ENCODE measurements at places on chromosomes 13 and 19.

- no peak for DNase-seq
These were observed 553.5 kb downstream of the MYO16 start for GRCh38 chr13:109182777-109183465.

DNA sequence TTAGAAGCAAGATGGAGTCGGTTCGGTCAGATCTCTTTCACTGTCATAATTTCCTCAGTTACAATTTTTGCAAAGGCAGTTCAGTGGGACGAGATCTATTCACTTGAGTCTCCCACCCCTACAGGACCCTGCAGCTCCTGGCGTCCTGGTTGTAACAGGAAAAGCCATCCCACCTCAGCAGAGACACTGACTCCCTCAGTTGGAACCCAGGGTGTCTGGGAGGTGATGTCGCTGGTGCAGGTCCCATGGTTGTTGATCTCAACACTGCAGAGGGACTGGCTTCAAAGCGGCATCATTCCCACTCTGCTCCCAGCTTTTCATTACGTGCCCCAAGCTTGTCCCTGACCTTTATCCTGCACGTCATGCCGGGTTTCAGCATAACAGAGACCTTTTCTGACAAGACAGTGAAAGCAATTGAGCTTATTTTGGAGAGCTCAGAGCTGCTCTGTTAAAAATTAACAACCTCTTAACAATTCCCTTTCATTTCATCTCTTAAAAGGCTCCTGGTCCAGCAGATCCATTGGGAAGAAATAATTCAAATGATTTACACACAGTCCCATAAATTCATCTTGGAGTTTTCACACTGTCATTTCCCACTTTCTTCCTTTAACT, 17.6 kb upstream of the COG3 start:
- DNase-seq, result no peak

DNA sequence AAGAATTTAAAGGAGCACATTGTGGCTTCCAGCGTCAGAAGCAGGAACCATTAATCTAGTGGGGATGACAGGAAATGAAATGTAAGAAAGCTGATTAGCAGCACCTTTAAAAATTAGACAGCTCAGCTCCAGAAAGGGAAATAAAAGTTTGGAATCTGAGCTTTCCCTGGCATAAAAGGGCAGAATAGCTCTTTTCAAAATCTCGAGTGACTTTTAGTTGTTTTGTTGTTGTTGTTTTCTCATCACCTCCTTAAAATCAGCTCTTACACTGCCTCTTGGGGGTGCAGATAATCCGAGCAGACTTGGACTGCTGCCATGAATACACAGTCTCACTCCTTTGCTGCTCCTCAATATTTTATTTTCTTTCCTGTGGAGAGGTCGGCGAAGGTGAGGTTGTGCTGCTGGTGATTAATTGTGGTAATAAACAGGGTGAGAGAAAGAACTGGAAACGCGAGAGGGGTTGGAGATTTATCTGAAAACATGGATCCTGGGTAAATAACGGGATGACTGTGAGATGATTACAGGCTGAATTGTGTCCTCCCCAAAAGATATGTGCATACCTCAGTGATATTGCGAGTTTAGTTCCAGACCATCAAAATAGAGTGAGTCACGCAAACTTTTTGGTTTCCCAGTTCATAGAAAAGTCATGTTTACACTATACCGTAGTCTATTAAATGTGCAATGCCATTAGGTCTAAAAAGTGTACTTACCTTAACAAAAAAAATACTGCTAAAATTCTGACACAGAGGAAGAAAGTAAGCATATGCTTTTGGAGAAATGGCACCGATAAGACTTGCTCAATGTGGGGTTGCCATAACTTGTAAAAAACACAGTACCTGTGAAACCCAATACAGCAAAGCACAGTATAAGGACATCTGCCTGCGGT, 787.7 kb downstream of the UQCRFS1 start:
- no peak for DNase-seq

DNA sequence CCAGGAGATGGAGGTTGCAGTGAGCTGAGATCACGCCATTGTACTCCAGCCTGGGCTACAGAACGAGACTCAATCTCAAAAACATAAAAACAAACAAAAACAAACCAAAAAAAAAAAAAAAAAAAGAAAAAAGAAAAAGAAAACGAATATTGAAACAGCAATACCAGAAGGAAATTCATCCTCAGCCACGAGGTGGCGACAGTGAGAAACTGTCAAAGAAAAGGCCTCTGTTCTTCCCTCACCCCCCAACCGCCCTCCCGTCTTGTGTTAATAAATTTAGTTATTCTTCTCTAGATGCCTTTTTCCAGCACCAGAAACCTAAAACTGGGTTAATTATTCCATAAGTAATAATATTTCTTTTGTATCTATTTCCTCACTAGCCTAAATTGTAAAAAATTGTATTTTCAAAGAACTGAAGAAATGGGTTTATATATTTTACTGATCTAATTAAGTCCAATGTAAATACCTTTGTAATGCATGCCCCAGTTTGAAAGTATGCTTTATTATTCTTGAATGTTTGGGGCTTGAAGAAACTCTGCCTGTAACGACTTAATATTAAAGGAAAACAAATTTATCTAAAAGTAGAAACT, 38.6 kb downstream of the LIG4 start:
- no peak for DNase-seq

DNA sequence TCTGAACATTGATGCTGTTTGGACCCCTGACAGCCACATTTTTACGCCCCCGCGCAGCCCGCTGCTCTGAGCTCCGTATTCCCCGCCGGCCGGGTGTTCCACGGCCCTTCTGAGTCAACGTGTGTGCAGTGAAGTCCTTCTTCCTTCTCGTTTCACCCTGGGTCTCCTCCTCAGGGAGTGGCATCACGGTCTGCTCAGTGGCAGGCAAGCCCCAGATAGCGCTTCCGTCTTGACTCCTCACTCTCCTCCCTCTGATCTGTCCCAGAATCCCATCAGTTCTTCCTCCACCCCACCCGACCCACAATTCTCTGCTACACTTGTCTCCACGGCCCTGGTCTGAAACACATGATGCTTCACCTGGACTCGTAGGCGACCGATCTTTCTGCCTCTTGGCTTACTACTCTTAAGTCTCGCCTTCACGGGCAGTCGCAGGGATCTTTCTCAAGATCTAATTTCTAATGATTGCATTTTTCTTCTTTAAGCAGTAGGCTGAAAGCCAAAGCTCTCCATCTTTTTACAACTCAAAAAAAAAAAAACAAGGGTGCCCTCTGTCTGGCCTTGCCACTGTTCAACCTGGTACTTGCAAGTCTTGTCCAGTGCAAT, 33.9 kb downstream of the CCNE1 start:
- DNase-seq, result no peak

GRCh38 chr13:29279356-29280254, 315.9 kb downstream of the SLC7A1 start:
- no peak for DNase-seq

- no peak for DNase-seq
These were observed 5.7 kb upstream of the ATF5 start for GRCh38 chr19:49923055-49924003.

GRCh38 chr19:36198119-36198518, 16.3 kb downstream of the ZNF565 start:
- DNase-seq, result no peak

GRCh38 chr13:47934371-47934770, 66.7 kb downstream of the SUCLA2 start:
- no peak for DNase-seq

DNA sequence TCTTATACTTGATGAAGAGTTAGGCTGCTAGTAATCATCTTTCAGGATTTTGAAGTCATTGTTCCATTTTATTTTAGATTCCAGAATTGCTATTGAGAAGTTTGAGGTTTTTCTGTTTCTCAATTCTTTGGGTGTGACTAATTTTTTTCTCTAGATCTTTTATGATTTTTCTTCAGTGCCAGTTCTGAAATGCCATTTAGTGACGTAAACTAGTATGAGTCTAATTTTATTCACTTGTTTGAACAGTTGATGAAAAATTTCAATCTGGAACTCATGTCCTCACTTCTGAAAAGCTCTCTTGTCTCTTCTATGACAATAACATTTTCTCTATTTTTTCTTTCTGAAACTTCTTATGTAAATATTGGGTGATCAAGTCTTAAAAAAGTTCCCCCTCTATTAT, 188.5 kb upstream of the HTR2A start:
- no peak for DNase-seq

DNA sequence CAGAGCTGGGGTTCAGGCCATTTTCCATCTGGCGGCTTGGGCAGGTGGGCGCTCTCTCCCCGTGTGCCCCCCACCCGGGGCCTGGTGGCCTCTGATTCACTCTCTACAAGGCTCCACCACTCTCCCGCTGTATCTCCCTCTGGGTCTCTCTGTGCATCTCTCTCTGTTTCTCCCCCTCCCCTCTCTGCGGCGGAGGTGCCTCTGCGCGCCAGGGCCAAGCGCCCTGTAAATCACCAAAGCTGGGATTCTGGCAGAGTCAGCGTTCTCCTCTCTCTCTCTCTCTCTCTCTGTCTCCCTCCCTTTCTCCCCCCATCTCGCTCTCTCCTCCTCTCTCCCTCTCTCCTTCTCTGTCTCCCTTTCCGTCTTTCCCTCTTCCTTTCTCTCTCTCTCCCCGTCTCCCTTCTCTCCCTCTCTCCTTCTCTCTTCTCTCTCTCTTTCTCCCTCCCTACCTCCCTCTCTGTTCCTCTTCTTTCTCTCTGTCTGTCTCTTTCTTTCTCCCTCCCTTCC, 3.9 kb downstream of the NFIC start:
- no peak for DNase-seq

DNA sequence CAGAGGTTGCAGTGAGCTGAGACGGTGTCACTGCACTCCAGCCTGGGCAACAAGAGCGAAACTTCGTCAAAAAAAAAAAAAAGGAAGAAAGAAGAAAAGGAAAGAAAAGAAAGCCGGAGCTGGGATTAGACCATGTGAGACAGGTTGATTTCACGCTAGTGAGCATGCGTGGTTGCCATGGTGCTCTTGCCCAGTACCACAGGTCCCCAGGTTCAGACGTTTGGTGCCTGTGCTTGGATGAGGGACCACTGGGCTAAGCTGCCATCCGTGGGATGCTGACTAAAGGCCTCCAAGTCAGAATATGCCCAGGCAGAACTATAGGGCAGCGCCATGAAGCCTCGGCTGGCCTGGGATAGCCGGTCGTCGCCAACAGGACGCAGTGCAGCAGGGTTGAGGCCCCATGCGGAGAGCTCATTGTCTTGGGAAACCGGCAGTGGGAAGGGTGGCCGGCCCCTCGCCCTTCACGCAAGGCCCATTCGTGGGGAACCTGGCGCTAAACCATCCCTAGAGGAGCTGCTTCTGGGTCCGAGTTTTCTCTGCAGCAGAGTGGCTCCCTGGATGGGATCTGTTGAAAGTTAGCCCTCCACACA, 7.2 kb upstream of the TEX101 start:
- DNase-seq, result no peak

GRCh38 chr19:4007836-4008539, 452 bp downstream of the PIAS4 start:
- DNase-seq, result no peak

DNA sequence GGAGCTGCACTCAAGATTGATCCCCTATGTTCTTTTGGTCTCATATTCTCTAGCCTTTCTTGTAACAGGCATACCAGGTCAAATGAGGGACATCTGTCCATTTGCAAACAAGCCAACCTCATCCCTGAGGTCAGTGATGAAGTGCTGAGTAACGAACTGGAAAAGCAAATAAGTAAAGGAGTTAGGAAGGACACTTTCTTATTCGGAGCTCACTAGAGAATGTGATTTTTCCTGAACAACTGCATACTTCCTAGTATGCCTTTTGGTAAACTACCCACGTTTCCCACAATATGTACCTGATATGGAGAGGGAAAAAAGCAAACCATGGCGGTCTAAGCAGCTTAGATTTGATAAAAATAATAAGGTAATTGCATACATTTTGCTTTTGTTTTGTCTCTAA, 91.0 kb upstream of the MYCBP2 start:
- no peak for DNase-seq

GRCh38 chr19:16449330-16449961, 22.3 kb downstream of the EPS15L1 start:
- DNase-seq, result no peak

DNA sequence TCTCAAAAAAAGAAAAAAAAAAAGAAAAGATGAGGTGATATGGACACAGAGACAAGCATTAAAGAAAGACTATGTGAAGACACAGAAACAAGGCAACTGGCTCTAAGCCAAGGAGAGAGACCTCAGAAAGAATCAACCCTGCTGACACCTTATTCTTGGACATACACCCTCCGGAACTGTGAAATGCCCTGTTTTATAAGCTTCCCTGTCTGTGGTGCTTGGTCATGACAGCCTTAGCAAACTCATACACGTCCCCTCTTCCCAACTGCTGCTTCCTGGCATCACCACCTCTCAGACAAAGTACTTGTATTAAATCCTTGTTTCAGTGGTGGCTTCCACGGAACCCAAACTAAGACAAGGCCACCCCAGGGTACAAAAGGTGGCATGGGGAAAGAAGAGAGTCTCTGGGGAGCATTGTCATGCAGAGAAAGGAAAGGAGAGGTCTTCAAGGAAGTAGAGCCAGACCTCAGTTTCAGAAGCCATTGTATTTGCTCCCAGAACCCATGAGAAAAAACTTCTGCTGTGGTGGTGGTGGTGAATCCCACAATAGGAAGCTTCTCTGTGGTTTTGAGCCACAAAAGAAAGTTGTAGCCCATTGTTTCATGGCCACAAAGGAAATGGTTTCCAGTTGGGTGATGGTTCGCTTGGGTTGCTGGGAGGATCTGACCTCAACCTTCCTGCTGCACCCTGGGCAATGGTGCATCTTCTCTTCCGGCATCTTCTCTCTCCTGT, 16.3 kb upstream of the TSPAN16 start:
- no peak for DNase-seq
